ENCODE measurements at places on chromosomes 11 and 22.

DNA sequence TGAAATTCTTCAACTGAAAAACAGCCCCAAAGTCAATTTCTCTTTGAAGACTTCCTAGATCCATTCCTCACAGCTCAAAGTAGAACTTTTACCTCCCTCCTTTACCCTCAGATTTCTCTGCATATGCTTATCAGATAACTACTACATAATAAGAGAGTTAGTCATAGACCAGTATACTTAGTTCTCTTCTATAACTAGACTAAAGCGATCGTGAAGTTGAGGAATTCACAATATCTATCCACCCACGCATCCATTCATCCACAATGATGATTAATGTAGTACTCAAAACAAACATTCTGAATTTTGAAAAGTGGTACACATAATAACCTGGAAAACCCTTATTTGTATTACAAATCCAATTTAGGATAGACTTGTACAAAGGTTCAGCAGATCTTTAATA is 800.9 kb upstream of the TENM4 start:
- DNase-seq = no peak

DNA sequence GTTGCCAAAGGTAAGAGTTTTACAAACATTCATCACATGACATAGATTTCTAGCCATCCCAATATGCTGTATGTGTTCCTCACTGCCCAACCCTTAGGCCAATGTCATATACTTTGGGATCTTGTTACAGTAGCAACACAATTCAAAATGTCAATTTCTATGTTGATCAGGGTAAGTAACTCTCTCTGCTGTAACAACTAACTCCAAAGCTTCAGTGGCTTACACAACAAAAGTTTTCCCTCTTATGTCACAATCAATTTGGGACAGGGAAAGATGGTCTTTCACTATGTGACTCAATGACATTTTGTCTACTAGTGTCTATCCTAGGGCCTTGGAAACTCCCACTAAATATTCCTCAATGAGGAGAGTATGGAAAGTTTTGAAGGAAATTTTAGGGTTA is 144.5 kb downstream of the SBF2 start:
- no peak for DNase-seq

DNA sequence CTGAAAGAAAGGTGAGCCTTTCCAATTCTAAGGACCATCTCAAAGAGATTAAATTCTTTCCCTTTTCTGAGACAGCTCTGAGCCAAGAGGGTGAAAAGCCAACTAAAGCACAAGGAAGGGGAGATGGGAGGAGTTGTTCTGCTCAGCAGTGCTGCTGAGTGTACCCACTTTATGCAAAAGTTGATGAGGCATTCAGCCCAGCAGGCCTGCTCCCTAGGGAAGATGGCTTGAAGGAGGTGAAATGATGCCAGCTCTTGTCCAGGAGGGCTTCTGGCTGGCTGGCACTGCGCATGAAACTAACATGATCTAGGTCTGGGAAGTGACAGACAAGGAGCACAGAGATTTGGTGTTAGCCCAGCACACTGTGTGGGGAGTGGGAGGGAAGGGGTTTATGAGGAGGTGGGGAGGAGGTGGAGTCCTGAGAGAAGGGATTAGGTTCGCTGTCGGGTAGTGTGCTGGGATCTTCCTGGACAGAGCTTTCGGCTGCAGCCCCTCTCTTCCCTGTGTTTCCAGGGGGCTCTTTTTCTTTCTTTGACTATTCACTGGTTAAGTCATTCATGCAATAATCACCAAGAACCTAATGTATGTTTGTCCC is 225.5 kb upstream of the NARS2 start:
- no peak for DNase-seq

- DNase-seq = no peak
Observed at GRCh38 chr22:20904980-20905355, 12.2 kb upstream of the CRKL start.

DNA sequence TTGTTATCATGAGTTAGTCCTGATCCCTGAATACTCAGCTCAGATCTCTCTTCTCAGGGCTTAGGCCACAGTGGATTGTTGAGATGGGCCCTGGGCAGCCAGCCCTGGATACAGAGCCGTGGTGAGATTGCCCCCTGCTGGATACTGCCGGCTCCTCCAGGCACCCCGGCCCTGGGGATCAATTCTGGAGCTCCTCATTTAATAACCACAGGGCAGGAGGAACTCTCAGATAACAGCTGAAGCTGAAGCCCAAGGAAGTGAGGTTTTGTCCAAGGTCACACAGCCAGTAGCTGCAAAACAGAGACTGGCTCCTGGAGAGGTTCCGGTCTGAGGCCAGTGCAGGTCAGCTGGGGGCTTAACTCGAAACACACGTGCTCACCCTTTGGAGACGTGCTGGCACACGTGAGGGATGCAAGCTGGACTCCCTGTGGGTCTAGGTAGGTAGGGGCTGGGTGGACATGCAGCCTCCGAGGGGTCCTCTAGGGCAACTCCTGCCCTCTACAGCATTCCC is 16.0 kb downstream of the USH1C start:
- no peak for DNase-seq

- no peak for DNase-seq
Observed at GRCh38 chr11:113574171-113574570, 99.0 kb upstream of the DRD2 start.

GRCh38 chr22:22022947-22023534 is 40.5 kb upstream of the TOP3B start:
- no peak for DNase-seq
